ENCODE measurements at places on chromosomes 12 and 14.

DNA sequence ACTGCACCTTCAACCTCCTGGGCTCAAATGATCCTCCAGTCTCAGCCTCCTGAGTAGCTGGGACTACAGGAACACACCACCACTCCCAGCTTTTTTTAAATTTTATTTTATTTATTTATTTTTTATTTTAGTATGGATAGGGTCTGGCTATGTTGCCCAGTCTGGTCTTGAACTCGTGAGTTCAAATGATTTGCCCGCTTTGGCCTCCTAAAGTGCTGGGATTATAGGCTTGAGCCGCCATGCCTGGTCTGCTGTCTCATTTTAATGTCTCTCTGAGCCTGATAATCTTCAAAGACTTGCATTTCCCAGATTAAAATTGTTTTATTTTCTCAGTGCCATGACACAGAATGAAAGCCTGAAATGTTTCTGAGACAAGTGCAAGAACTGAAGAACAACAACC is 1.2 kb upstream of the INHBC start:
- DNase-seq = no peak

DNA sequence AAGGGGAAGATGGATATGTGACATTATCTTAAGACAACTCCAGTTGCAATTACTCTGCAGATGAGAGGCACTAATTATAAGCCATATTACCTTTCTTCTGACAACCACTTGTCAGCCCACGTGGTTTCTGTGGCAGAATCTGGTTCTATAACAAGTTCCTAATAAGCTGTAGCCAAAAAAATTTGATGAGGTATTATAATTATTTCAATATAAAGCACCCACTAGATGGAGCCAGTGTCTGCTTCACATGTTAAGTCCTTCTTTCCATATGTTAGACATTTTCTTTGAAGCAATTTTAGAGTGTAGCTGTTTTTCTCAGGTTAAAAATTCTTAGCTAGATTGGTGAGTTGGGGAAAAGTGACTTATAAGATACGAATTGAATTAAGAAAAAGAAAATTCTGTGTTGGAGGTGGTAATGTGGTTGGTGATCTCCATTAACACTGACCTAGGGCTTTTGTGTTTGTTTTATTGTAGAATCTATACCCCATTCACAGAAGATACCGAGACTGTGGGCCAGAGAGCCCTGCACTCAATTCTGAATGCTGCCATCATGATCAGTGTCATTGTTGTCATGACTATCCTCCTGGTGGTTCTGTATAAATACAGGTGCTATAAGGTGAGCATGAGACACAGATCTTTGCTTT is 36.9 kb downstream of the PSEN1 start:
- DNase-seq = peak; percentile 52

DNA sequence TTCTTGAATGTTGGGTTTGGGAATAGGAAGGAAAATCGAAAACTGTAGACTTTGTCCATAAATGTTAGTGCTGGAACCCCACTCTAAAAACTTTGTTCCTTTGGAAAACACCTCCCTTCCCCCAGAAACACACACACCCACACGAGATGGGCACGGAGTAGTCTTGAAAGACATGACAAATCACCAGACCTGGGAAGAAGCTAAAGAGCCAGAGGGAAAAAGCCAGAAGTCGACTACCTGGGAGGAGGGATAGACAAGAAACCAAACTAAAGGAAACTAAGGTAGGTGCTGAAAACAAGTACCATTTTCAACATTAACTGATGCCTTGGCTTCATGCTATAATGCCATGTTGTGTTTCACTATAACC is 925 bp upstream of the NANOG start:
- no peak for DNase-seq

GRCh38 chr12:56951582-56952339 is 5.6 kb downstream of the RDH16 start:
- no peak for DNase-seq

- peak; percentile 40 for DNase-seq
Measured at GRCh38 chr14:68718023-68718990, 74.6 kb downstream of the ZFP36L1 start.

Data from HT-29 (cell line).